ENCODE measurements at places on chromosomes 16 and 17. TPM values are rescaled to one million over a fixed set of nuclear protein-coding genes. Genes with fewer than 3 reads are reported as not detected.

GRCh38 chr17:5120036-5120435 is 4.2 kb downstream of the USP6 start:
- no peak for DNase-seq

- no peak for DNase-seq
These were observed 30.9 kb downstream of the PGS1 start for GRCh38 chr17:78409191-78409928.

- no peak for DNase-seq
These were observed 90.3 kb upstream of the BCAR1 start for GRCh38 chr16:75341564-75342307.

GRCh38 chr17:82098939-82099763 is 1.1 kb upstream of the FASN start:
- DNase-seq: no peak

DNA sequence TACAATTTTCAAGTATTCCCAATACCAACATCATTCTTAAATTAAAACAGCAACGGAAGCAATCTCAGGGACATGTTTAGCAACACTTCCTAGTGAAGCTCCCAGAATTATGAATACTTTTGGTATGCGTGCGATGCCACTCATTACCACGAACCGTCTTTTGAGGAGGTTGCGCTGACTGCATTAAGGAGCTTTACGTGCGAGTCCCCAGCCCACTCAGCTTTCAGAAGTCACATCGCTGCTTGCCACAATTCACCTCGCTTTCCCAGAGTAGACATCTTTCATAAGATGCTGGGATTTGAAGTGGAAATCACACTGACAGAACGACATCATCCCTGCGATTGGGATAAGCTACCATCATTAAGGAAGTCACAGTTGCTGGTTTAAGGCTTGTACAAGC is 441.6 kb upstream of the HSBP1 start:
- no peak for DNase-seq

DNA sequence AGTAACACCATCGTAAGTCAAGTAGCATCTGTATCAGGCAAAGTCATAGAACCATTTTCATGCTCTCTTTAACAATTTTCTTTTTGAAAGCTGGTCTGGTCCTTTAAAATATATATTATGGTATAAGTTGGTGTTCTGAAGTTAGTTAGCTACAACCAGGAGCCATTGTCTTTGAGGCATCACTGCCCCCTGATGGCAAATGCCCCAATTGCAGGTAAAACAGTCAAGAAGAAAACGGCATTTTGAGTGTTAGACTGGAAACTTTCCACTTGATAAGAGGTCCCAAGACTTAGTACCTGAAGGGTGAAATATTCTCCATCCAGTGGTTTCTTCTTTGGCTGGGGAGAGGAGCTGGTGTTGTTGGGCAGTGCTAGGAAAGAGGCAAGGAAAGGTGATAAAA is 14.1 kb downstream of the TP53 start:
- no peak for DNase-seq

- no peak for DNase-seq
These were observed 30.0 kb downstream of the DGKE start for GRCh38 chr17:56863974-56864373.

DNA sequence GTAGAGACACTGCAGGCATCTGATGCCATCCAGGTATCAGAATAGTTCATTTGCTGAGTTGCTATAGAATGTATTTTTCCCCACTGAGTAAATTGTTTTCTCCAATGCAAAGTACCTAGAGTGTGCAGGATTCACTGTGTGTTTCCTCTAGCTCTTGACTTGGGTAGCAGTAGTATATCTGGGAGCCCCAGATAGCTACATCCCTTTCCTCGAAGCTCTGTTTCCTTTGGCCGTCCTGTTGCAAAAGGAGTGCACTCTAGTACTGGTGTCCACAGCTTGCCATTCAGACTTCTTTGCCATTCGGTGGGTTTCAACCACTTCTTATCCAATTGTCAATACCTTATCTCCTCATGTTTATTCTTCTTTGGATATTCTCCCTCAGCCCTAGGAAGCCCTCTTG is 12.8 kb downstream of the ABCA8 start:
- DNase-seq: no peak

DNA sequence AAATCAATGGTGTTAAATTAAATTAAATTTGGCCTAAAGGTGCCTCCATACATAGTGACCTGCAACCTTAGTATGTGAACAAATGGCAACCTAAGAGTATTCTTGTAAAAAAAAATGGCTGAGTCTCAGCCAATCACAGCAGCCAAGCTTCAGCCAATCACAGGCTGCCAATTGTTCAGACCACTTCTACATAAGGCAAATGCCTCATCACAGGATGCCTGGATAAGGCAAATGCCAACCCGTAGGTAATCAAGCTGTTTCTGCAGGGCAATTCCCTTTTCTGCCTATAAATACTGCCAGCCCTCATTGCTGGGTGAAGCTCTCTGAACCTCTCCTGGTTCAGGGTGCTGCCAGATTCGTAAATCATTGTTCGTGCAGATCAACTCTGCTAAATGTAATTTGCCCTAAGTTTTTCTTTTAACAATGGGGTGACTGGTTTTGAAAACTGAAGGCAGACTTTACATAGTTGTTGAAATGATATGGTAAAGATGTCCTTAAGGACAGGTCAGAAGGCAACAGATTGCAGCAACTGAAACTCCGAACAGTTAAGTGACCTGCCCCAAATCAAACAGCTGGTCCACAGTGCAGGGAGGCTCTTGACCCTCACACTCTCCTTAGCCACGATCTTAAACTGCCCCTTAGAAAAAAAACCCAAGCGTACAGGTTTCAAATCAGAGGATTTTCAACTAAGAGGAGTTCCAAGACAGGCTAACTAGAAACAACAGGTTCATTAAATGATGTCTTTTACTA is 50.3 kb downstream of the N4BP1 start:
- no peak for DNase-seq

- DNase-seq: no peak
These were observed 25.3 kb downstream of the PRSS54 start for GRCh38 chr16:58269526-58269925.

CAMKK1 gene
- 3.4 TPM for total RNA-seq

CDH8 gene
- total RNA-seq: not detected

SRL gene
- total RNA-seq: 426 TPM

MYH11 gene
- 8.0 TPM for total RNA-seq

LRRC3C gene
- total RNA-seq: not detected

FBXO31 gene
- total RNA-seq: 71.7 TPM

ARHGAP44 gene
- 9.9 TPM for total RNA-seq

ALOX12B gene
- not detected for total RNA-seq
